ENCODE measurements at places on chromosomes 7 and 10.

GRCh38 chr7:149823631-149824199 is 14.5 kb upstream of the ZNF862 start:
- DNase-seq: no peak

DNA sequence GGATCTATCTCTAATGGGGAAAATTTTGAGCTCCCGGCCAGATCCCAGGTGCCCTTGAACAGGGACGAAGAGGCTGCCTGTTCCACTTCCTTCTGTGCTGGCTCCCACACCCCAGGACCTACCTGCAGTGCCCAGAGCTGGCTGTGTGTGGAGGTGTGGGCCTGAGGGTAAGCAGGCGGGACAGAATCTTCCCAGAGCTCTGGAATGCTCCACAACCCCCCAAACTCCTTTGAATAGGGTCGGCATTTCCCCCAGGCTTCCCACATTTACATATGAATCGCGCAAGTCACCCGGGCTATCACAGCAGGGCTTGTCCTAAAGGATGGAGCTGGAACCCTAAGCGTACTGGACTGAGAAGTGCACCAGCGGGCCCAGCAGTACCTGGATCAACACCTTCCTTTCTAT is 95.9 kb downstream of the DNMBP start:
- DNase-seq: no peak

DNA sequence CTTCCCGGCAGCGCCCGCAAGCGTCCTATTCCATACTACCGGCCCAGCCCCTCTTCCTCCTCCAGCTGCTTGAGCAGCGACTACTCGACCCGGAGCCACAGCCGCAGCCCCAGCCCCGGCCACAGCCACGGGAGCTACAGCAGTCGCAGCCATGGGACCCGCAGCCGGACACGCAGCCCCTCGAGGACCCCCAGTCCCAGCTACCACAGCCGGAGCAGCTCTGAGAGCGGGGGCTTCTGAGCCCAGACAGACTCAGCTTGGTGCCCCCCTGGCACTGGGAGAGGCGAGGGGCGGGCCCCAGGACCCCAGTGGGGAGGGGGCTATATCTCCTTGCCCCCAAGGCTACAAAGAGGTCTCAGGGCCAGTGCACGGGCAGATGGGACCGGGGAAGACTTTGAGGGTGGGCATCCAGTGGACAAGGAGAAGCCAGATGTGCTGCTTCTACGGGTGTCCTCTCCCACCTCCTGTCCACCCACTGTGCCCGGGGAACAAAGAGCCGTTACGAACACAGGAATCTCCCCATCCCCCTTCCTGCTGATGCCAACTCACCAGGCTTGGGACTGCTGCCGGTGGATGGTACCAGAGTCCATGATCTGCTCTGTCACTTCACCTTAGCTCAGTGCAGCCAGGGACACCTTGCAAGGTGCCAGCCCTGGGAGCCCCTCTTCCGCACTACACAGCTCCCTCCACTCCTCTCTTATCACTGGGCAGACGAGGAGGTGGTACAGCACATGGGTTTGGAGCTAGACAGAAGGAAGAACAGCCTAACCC is 16.7 kb upstream of the HSPB1 start:
- DNase-seq: no peak

- DNase-seq: no peak
These were observed 398.5 kb downstream of the PCDH15 start for GRCh38 chr10:54402576-54402975.

DNA sequence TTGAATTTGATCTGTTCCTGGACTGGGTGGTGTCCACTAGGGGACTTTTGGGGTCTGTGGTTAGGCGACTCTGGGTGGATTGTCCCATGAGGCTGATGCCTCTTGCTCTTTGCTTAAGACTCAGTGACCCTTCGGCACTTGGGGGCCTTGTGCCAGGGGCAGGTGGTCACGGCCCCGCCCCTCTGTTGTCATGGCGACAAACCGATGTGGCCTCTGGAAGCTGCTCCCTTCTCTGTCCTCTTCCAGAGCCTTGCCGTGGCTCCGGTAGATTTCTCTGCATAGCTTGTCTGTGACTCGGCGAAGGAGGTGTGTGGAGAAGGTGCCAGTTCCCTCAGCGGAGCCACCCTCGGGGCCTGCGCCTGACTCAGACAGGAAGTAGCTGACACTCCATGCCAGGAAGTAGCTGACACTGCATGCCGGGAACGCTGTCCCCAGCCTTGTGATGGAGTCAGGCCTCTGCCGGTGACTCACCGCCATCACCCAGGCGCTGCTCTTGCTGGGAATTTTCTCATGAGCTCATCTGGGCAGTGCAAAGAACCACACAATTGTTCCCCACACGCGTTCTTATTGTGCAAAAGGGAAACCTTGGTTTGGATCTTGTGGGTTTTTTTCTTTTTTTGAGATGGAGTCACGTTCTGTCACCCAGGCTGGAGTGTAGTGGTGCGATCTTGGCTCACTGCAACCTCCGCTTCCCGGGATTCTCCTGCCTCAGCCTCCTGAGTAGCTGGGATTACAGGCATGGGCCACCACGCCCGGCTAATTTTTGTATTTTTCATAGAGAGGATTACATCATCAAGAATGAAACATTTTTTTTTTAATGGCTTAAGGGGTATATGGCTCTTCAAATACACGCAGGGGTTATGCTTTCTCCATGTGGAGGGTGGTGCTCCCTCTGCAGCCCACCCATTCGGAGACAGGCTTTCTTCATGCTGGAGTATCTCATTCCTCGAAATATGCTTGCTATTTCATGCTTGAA is 72.6 kb downstream of the PFKFB3 start:
- DNase-seq: peak; percentile 64

- DNase-seq: no peak
These were observed 168.3 kb downstream of the HERPUD2 start for GRCh38 chr7:35526645-35527044.

GRCh38 chr7:28106321-28106829 is 74.2 kb downstream of the JAZF1 start:
- no peak for DNase-seq

DNA sequence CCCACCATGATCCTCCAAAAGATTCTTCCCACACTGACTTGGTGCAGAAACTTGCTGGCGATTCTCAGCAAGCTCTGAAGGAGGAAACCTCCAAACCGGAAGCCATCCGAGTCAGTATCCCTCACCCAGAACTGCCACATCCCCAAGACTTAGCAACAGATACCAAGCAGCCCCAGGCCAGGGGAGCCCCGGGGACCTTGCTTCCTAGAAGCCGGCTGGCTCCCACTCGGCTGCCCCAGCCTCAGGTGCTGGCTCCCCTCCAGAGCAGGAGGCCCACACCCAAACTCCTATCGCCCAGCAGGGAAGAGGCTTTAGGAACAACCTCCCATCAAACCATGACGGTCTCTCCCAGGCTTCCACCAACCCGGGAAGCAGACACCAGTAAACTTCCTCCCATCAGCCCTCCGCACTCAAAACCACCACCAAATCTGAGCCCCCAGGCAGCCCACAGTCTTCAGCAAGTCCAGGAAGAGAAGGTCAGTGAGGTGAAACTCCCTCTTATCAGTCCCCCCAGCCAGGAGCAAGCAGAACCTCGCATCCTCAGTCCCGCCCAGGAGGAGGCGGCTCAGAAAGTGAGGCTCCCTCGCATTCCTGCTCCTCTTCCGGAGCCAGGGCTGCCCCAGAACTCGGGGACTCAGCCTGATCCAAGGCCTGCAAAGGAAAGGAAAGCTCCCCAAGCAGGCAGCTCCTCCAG is 82.3 kb downstream of the LRGUK start:
- no peak for DNase-seq
